ENCODE measurements at places on chromosomes 2 and 18.

GRCh38 chr2:215625207-215625606, 189.3 kb upstream of the FN1 start:
- DNase-seq: no peak

GRCh38 chr2:211453311-211453887, 897.0 kb downstream of the CPS1 start:
- DNase-seq: no peak

GRCh38 chr2:19774805-19775176, 127.0 kb downstream of the TTC32 start:
- peak; percentile 51 for DNase-seq

GRCh38 chr18:48597671-48598070, 58.8 kb downstream of the CTIF start:
- DNase-seq: no peak

All from H7 (cell line).